Activated CD4-positive, CD25-positive, alpha-beta regulatory T cell treated with anti-CD3 and anti-CD28 coated beads, Interleukin-2, amount 50 U/mL, for 72 hours (primary cell): ENCODE measurements at places on chromosomes 6 and 20.

GRCh38 chr20:36823121-36823520 lies 49.6 kb upstream of the DSN1 start:
- no peak for DNase-seq

DNA sequence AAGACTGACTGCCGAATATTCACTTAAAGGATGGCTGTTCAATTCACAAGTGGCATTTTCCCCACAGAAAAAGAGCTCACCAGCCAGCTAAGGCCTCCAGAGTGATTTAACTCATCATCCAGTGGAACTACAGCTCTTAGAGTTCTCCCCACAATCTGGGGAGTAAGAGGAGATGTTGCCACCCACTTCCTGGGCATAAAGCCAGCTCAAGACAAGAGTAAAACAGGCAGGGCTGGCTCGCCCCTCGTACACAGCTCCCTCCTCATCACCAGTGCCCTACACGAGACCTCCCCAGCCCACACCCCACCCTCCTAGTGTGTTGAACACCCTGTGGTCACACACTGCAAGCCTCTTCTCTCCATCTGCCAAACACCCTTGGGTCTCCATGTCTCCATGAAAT lies 47.2 kb upstream of the IPCEF1 start:
- no peak for DNase-seq

DNA sequence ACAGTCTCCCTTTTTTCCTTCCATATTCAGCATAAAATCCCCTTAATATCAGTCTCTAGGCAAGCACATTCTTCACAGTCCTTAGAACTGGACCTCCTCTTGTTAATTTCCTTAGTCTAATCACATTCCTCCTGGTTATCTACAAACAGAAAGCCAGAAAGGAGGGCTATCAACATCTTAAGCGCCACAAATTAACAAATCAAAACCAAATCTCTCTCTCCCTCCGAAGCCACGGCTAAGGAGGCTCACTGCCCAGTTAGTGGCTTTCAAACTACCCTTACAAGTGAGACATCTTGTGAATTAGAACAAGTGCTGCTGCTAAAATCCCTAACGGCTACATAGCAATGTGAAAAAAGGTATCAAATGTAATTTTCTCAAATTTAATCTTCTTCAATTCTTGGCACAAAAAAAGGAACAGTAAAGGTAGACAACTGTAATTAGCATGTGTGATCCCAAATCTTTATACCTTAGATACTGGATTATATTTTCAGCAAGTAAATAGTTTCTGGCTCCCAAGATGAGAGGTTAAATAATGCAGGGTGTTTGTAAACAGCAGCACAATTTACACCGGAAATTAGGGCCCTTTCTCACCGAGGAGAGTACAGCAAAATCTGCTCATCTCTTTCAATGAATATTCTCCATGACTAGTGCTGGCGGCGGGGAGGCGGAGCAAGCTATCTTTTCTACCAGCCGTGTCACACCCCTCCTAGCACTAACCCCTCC lies 1.4 kb upstream of the TRIM39 start:
- DNase-seq, result no peak

GRCh38 chr20:22339091-22339881 lies 245.1 kb downstream of the FOXA2 start:
- no peak for DNase-seq

- no peak for DNase-seq
These were observed 230.7 kb upstream of the QKI start for GRCh38 chr6:163183806-163184205.

DNA sequence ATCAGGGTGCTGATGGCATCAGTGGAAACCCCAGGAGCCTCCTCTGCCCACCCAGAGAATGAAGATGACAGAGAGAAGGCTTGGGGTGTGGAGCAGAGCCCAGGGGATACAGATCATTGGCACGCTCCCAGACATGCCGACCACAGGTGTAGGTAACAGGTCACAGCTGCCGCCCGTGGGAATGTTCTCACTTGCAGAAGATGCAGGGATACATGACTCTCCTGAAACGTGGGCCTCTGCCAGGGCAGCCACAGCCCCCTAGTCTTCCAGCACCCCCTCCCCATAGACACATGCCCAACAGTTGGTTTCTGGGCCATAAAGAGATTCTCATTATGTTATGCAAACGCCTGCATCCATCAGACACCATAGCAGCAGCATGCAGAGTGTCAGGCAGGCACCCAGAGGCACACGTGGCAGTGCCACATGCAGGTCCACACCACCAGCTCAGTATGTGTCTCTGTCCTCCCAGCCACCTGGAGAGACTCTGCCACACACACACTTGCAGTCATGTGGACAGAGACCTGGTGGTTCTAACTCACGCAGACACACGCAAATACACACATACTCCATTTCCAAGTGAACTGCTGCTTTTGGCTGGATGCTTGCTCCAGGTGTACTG lies 45.5 kb downstream of the LRFN2 start:
- DNase-seq, result no peak

- DNase-seq, result no peak
These were observed 3.5 kb downstream of the PIGT start for GRCh38 chr20:45419188-45420091.

GRCh38 chr6:19635728-19636127 lies 201.4 kb upstream of the ID4 start:
- no peak for DNase-seq

- no peak for DNase-seq
These were observed 14.7 kb downstream of the SIGLEC1 start for GRCh38 chr20:3697588-3698305.

DNA sequence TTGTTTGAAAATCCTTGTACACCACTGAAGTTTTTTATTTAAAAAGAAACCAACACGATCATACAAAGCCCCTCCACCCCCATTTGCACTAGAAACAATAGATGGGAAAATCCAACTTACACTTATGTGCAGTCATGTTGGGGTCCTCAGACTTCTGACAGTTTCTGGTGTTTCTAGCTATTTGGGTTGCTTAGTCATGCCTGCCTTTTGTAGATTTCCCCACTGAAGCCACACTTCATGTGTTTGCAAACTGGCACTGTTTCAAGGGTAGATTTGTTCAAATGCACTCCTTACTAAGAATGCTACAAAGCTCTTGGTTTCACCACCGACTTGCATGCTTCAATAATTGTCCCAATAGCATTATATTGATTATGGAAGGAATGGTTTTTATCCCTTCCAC lies 1.5 kb downstream of the SH3BGRL2 start:
- DNase-seq, result no peak

DNA sequence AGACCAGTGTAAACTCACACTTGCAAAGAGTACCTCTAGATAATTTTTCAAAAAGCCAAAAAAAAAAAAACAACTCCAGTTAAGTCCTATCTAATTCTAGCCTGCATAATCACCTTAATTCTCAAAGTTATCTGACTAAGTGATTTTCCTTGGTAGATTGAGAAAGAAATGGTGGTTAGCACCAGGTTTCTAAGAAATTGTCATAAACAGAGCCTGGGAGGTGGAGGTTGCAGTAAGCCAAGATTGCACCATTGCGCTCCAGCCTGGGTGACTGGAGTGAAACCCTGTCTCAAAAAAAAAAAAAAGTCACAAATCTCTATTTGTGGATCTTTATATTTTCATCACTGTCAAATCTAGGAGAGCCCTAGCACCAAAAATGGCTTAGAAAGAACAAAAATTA lies 8.9 kb downstream of the FBXO5 start:
- no peak for DNase-seq

GRCh38 chr6:44119704-44120262 lies 7.5 kb downstream of the MRPL14 start:
- no peak for DNase-seq

- no peak for DNase-seq
These were observed 87.0 kb upstream of the RNF24 start for GRCh38 chr20:4102381-4102780.

DNA sequence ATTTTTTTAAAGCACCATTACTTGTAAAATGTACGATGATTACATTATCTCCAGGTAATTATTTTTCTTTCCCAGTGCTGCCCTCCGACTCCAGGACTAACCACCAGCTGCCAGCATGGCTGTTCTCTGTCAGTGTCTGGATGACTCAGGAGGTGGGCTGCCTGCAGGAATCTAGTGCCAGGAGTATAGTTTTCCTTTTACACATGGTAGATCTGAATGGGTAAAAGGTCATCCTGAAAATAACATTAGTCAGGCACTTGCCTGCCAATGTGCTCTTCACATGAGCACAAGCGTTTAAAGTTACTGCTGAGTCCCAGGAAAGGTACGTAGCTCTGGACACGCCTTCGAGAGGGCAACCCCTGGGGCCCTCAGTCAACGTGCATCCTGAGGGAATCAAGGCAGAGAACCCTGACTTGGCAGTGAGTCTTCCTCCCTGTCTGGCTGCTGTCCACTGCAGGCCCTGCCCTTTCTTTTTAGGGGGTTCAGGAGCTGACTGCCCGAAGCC lies 2.4 kb downstream of the DYNLT1 start:
- DNase-seq, result no peak

DNA sequence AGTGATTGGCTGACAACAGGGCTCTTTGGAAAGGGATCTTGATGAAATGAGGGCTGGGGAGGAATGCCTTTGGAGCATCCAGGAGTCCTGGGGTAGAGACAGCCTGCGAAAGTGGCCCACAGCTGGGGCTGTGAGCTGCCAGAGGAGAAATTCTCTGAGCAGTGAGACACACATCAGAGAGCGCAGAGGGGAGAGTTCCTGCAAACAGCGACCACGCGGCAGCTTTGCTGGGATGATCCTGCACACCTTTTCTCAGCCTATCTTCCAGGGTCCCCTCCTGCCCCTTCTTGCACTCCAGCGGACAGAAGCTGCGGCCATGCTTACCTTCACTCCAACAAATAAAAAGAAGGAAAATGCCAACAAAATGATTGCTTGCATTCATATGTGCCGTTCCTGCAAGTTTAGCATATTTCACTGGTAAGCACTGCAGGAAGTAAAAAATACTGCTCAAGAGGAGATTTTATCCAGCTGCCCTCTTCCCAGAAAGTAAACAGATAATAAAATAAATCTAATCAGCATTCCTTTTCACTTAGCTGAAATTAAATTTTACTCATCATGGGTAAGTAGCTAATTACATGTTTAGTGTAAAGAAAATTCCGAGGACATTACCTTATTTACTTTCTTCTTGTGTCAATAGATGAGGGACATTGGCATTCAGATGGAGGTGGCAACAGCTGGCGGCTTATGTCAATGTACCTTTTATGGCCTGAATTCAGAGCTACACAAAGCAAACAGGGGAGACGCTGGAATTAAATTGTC lies 339.9 kb upstream of the ARID1B start:
- no peak for DNase-seq

DNA sequence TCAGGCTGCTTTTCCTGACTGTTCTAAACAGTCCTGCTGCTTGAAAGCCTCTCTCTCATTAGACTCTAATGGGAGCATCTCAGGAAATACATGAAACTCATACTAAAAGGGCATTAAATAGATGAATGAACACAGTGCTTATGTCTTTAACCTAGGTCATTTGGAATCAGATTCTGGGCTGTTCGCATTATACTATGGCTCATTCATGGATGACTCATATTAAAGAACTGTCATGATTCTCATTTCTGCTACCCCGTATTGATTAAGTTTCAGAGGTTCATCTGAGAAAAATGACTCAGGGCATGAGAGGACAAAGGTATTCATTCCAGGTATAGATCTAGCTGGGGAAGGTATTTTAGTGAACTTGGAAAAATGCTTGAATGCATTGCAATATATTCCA lies 335.5 kb downstream of the GJA1 start:
- no peak for DNase-seq

DNA sequence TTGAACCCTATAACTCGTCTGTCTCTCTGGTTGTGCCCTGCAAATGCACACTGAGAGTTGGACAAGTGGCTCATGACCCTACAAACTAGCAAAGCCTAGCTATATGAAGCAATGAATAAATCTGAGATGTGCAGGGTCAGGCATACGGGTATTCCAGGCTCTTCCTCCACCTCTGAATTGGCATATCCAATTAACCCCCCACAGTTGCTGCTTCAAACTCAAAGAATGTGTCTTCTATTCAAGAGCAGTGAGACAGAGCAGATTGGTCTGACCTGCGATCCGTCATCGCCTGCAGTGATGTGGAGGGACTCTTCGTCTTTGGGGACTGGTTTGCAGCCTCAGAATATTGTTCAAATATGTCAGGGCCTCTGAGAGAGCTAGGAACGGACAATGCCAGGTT lies 59.8 kb downstream of the LAMP5 start:
- no peak for DNase-seq

DNA sequence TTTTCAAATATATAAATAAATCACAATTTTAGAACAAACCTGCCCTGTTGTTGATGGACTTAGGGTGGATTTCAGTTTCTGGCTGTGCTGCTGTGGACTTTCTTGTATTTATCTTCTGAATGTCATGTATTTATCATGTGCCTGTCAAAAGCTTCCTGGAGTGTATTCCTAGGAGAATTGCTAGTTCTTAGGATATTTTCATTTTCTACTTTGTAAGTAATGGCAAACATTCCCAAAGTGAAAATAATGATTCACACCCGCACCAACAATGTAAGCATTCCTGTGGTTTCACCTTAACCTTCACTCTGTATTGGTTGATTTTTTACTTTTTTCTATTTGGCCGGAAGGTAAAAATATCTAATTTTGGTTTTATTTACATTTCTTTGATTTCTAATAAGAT lies 387.8 kb downstream of the SMOC2 start:
- no peak for DNase-seq

DNA sequence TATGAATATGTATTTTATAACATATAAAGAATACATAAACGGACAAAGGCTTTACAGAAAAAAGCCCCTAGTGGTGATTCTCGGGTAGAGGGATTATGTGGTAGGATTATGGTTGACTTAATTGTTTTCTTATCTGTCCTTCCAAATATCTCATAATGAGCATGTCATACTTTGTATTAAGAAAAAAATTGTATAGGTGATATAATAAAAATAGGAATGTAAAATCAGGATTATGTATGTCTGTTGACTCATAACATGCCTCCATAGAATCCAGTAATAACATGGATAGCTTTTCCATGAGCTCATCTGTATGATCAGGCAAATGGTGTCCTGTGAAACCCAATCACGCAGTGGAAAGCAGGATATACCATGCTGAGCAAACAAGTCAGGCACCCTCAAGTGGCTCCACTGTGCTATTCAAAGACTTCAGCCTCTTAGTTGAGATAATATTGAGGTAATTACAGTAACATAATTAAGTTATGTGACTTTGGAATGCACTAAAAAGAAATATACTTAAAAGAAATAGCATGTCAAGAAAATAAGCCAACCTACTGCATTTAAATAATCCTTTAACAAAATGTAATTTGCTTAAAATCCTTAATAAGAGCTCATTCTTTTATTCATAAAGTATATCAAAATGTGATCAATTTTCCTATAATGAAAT lies 39.6 kb upstream of the PRELID3B start:
- no peak for DNase-seq
